ENCODE measurements at places on chromosomes 16 and 17. TPM values are rescaled to one million over a fixed set of nuclear protein-coding genes. Genes with fewer than 3 reads are reported as not detected.

DNA sequence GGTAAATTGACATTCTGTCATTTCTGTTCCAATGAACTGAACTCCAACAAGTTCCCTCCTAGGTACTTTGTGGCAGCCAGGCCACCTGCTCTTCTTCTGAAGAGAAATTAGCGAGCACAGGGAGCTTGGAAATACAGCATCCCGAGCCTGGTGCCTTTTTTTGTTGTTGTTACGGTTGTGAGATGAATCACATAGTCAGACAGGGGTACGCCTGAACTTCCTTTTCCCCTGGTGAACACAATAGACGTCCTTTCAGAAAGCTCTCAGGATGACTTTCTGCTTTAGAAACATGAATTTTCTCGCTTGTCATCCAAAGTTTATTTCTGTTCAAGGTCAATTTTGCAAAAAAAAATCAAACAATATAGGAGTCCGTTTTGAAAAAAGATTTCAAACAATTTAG is 53.9 kb upstream of the XYLT1 start:
- no peak for DNase-seq

GRCh38 chr17:6470751-6471521 is 26.7 kb downstream of the PIMREG start:
- no peak for DNase-seq

GRCh38 chr16:31452631-31453106 is 6.6 kb upstream of the ARMC5 start:
- DNase-seq = no peak

- DNase-seq = no peak
These were observed 28.8 kb downstream of the GINS3 start for GRCh38 chr16:58421059-58421458.

- peak; percentile 19 for DNase-seq
These were observed 718 bp downstream of the NDUFAB1 start for GRCh38 chr16:23595246-23595950.

DNA sequence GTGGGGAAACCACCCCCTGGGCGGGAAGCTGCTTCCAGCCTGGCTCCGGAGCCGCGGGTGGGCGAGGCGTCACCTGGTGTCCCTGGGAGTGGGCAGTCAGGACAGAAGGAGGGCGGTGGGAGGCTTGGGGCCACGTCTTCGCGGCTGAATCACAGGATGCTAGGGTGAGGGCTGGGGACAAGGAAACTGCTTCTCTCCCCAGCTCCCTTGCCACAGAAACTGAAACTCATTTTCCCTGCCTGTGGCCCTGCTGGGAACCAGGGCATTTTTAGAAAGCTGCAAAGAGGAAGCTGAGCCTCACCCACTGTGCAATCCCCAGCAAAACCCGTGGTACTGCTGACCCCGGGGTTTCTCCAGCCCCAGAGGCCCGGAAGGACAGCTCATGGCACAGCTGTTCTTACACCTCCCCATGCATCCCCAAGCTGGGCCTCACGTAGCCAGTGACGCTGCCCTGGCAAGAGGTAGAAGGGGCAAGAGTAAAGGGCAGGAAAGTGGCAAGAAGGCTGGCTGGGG is 8.2 kb downstream of the RHBDF2 start:
- DNase-seq = peak; percentile 63

- no peak for DNase-seq
These were observed 186.2 kb downstream of the IRF8 start for GRCh38 chr16:86085161-86085611.

GRCh38 chr16:19522397-19522732 is 467 bp upstream of the GDE1 start:
- no peak for DNase-seq

The TM4SF5 gene
- total RNA-seq = not detected

The KCNJ2 gene
- total RNA-seq = 1.3 TPM

The RBFOX1 gene
- total RNA-seq = not detected

The PLA2G10 gene
- not detected for total RNA-seq

The CMTM2 gene
- total RNA-seq = not detected

The ZPBP2 gene
- total RNA-seq = not detected

The KCNJ12 gene
- 0.25 TPM for total RNA-seq
